ENCODE measurements at places on chromosomes 7 and 10.

DNA sequence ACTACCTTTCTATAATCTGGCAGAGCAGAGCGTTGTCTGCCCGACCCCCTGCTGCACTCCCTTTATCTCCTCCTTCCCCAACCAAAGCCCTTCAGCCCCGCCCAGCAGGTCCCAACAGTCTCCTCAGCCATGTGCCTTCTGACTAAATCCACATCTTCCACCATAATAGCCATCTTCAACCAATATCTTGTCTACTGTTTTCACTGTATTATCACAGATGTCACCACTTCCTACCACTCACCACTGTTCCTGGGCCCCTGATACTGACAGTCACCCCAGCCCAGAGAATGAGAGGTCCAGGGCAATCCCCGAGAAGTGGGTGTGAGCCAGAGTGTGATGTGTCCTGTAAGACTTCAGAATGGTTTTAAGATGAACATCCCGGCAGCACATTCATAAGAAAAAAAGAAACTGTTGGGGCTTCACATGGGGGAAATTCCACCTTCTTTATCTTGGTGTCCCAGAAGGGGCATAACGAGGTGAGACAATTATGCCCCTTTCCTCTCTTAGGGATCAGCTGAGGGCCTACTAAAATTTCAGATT, 25.3 kb downstream of the CCDC6 start:
- no peak for DNase-seq

DNA sequence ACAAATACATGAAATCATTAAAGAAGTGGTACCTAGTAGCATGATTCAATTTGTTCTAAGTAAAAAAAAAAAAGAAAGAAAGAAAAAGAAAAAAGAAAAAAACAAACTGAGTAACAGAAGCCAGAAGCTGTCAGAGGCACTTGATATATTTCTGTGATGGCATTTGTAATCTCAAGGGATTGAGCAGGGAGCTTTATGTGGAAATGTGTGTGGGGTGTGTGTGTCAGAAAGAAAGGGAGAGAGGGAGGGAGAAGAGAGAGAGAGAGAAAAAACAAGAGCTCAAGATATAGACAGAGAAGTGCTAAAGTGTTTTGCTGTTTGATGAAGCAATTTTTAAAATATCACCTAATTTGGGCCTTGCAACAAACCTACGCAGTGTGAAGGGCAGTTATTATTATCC, 357.6 kb upstream of the PCDH15 start:
- no peak for DNase-seq

- DNase-seq: peak; percentile 39
Measured at GRCh38 chr7:76383089-76383944, 24.5 kb upstream of the YWHAG start.

DNA sequence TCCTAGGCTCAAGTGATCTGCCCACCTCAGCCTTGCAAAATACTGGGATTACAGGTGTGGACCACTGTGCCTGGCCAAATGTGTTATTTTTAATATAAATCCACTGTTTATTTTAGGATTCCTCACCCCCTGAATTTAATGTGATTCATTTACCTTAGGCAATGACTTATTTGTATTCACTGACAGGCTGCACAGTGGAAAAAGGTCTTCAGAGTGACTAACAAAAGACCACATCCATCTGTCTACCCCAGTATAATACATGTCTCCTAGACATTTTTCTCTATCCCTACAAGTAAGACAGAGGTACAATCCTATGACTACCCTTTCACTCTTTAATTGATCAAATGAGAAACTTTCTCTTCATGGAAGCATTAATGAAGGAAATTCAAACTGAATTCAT, 230.2 kb downstream of the AHR start:
- no peak for DNase-seq

DNA sequence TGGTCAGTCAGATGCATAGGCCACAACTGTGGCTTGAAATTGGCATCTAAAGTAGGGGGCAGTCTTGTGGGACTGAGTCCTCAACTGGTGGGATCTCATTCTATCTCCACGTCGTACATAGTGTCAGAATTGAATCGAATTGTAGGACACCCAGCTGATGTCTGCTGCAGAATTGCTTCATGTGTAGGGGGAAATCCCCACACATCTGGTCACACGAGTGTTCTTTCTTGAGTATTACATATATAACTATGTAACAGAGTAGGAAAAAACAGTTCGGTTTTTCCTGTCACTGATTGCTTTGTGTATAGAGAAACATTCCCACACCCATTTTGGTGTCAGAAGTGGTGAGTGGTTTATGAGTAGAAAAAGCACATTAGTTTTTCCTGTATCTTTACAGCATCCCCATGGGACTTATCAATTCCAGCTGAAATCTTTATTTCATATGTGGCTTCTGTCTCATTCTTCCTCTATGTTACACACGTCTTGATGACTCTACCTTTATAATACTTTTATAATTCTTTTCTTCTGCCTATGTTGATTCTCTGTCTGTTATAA, 79.4 kb upstream of the PCGF5 start:
- peak; percentile 23 for DNase-seq

DNA sequence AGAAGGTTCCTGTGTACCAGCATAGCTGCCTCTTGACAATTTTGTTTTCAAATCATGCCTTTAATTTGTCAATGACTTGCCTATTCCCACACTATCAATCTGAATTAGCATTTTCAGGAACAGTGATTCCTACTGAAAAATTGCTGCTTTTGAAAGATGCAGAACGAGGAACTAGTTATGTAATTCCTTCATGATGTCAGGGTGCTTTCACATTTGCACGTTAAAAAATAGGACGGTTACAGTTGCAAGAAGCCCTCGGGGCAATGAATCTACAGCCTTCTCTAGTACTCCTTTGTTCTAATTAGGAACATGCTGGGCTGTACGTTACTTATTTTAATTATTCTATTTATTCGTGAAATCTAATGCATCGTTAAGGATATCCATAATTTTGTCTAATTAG, 253.9 kb downstream of the OTUD1 start:
- DNase-seq: no peak

- DNase-seq: no peak
Measured at GRCh38 chr10:14112056-14112455, 218.7 kb downstream of the FRMD4A start.

DNA sequence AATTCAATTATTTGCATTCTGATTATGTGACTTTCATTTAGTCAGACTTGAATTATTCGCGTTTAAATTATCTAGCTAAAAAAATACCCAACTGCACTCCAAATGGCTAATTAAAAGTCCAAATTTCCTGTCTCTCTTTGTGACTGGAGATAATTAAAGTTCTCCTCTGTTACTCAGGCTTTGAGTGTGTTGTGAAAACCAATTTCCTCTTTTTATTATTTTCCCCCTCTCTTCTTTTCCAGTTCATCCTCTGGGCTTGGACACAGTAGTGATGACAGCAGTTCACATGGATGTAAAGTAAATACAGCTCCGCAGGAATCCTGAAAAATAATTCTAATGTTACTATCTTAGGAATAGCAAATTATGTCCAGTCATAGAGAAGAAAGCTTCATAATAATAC, 80.6 kb downstream of the SNX10 start:
- no peak for DNase-seq

DNA sequence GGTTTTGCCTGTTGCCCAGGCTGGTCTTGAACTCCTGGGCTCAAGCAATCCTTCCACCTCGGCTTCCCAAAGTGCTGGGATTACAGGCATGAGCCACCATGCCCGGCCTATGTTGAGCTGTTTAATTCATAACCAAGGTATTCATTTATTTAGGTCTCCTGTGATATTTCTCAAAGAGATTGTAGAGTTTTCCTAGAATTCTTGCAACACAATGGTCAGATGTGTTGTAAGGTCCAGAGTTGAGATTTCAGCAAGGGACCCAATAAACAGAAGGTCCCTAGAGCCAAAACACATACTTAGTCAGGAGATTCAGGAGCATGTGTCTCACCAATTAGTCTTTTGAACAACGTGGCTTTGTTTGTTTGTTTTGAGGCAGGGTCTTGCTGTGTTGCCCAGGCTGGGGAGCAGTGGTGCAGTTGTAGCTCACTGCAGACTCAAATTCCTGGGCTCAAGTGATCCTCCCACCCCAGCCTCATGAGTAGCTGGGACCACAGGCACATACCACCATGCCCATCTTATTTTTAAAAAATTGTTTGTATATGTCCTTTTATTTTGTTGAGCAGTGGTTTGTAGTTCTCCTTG, 321.3 kb upstream of the GALNT17 start:
- DNase-seq: no peak

DNA sequence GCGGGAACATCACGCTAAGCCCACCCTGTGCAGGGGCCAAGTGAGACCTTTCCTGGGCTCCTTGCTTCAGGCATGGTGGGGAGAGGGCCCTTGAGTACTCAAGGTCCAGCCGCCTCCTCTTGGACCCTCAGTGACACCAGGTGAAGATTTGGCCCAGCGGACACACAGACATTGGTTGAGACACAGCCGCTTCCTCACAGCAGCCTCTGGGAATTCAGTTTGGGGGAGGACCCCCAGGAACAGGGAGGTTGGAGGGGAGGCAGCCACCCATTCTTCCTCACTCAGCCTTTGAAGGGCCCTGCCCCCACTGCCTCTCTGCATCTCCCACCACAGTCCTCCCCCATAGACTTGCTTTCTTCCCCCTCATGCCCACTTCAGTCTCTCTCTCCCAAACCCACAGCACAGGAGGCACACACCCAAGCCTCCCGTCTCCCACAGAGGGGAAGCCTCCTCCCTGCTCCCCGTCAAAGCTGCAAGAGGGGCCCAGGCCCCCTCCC, 31.9 kb downstream of the ANXA8 start:
- no peak for DNase-seq

DNA sequence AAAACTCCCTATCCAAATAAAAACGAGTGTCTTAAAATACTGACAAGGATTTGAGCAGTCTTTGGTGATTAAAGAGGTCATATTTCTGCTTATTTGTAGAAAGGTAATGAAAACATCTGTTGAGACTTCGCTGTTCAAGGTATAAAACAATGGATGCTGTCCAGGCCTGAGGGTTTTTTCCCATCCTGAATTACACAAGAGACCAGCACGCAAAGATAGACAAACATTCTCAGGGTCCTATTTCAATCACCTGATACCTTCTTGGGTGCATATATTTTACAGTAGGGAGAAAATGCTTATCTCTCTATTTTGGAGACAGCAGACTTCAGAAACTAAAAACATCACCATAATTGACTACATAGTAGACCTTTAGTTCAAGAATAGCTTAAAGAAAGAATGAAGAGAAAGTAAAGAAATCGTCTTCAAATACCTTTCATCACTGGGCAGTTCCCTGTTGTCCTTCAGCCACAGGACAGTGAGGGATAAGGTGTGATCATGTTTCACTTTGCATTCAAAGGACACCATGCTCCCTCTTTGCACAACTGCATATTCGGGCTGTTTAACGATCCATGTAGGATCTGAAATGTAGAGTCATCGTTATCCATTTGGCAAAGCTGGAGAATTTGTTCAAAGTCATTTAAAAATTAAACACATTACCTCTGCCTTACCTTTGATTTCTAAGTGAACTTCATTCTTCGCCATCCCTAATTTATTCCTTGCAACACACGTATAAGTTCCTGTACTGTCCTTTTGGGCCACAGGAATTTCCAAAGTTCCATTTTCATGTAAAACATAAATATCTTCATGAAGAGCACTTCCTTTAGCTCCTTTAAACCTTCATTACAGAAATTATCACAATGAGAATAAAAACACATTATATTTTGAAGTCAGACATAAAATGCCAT, 63.7 kb upstream of the LAMB4 start:
- DNase-seq: no peak

- DNase-seq: no peak
Measured at GRCh38 chr7:150450491-150451001, at the start of gene GIMAP8. GIMAP8 (plus strand) TSS chr7:150450630; CDS start chr7:150466699, 16,069 bp downstream.

DNA sequence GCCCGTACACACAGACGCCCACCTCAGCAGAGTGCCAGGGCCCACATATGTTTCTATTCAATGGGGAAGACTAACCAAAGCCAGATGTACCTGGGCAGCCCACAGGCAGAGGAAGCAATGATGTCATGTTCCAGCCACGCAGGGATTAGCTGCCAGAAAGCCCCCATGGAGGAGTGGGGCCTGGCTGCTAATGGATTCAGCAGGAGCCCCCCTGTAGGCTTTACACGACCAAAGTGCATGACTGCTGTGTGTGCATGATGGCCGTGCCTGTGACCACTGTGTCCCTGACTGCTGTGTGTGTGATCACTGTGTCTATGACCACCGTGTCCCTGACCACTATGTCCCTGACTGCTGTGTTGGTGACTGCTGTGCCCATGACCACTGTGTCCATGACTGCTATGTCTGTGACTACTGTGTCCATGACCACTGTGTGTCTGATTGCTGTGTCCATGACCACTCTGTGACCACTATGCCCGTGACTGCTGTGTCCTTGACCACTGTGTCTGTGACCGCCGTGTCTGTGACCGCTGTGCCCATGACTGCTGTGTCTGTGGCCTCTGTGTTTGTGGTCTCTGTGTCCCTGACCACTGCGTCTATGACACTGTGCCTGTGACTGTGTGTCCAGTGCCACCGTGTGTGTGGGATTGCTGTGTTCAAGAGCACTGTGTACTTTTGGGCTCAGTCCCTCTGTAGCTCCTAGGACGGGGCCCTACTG, 409.3 kb downstream of the RPS24 start:
- peak; percentile 80 for DNase-seq

GRCh38 chr7:50793120-50793946, 10.6 kb upstream of the GRB10 start:
- peak; percentile 78 for DNase-seq

GRCh38 chr10:58857251-58857805, 319.1 kb upstream of the PHYHIPL start:
- DNase-seq: peak; percentile 41

GRCh38 chr10:32054094-32054493, 2.1 kb downstream of the KIF5B start:
- peak; percentile 53 for DNase-seq

- DNase-seq: peak; percentile 55
Measured at GRCh38 chr10:27743877-27744801, 1.5 kb downstream of the MKX start.

DNA sequence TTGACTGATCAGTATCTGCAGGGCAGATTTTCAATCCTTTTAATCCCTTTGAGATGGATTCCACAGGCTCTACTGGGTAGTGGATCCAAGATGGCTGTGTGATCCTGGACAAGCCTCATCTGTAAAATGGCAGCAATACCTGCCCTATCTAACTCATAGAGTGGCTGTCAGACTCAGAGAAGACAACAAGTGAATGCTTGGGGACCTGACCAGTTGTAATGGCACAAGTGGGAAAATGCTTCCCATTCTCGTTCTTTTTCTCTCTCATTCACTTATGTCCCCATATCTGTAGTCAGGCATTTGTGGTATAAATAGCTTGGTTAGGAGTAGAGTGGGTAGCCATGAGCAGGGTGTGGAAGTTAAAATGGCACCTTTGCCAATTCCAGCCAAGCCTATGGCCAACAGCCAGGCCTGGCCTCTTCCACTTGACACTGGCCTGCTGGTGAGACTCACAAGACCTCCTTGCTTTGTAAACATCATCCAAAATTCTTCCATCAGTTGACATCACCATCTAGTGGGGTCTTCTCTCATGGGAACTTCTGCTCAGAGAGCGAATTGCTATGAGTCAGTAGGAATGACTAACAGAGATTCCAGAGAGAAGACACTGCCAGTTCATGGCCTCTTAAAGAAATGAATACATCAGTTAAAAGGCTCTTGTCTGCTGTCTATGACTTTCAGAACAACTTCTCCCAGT, 150.1 kb downstream of the PLPP4 start:
- DNase-seq: peak; percentile 78

All from fibroblast of skin of abdomen (primary cell).